ENCODE measurements at places on chromosomes 2 and 18. TPM values are rescaled to one million over a fixed set of nuclear protein-coding genes. Genes with fewer than 3 reads are reported as not detected.

ICA1L gene
- 2.4 TPM for polyA plus RNA-seq

CRACDL gene
- polyA plus RNA-seq: not detected

DNA sequence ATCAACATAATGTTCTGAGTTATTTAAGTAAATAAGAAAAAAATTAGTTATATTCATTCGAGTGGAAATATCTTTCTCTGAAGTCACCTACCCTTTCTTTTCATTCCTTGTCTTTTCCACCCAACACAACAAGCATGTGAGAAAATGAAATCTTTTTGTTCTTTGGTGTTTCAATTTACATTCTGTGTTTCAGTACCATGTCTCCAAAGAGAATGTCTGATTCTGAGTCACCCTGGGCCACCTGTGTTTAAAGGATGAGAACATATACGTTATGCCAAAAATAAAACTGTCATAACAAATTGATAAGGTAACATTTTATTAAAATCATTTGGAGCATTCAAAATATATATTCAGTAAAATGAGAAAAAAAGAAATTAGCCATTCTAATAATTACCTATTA lies 470.8 kb downstream of the ZNF804A start:
- DNase-seq: no peak

DNA sequence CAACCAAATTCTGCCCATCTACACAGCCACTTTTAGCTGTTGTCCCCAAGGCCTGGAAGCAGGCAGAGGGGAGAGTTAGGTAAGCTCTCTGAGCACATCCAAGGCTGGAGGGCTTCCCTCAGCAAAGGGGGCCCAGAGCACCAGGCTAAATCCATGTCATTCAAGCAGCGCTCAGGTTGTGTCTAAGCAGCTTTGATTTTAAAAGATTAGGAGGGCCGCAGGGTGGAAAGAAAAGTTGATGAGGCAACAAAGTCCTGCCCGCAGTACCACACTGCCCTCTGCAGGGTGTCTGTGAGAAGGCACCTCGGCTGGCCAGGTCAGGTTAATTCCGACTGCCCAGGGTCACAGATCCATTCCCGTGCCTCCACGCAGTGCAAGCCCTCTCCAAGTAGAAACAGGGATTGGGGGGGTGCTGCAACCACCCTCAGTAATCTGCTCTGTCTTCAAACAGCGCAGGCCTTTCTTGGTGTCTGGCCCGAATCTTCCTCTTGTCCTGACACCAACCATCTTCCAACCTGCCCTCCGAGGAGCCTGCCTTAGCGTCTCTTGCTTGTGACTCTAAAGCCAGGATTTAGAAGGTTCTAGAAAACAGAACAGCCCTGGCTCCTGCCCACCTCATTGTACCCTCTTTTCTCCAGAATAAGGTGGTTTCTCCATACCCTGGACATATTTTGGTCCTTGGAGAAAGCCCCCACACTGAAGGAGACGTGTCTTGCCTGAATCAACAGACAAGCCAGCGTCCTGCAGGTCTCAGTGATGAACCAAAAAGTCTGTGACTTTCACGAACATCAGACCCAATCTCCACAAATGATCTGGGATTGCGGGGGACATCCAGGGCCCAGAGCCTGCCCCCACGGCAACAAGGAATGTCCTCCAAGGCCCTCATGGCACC lies 289.2 kb downstream of the TNS1 start:
- DNase-seq: no peak

GALNT5 gene
- 22.6 TPM for polyA plus RNA-seq

SLC23A3 gene
- 1.1 TPM for polyA plus RNA-seq

Data from BJ (cell line).